ENCODE measurements at places on chromosomes 11 and 22.

GRCh38 chr22:27144321-27144720 lies 486.9 kb downstream of the MIAT start:
- DNase-seq = no peak

- no peak for DNase-seq
These were observed 62.0 kb upstream of the ARHGAP42 start for GRCh38 chr11:100625041-100625440.

GRCh38 chr11:63761931-63762653 lies 6.5 kb downstream of the ZFTA start:
- no peak for DNase-seq

DNA sequence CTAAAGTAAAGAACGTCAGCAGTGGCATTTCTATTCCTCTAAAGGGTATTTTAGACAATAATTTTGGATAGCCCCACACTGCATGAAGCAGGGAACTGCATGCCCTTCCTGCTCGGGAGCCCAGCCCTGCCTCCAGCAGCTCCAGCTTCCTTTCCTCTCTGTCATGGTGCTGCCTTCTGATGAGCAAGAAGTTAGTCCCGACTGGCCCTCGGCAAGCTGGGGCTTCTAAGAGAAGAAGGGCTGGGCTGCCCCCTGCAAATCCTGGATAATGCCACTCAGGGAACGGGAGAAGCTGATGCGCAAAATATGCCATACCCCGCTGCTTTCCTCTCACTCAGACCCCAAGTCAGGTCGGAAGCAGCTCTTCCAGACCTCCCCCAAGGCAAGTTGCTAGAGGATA lies 296.4 kb downstream of the ETS1 start:
- DNase-seq = no peak

GRCh38 chr11:47284151-47284550 lies 14.2 kb downstream of the MADD start:
- DNase-seq = no peak

DNA sequence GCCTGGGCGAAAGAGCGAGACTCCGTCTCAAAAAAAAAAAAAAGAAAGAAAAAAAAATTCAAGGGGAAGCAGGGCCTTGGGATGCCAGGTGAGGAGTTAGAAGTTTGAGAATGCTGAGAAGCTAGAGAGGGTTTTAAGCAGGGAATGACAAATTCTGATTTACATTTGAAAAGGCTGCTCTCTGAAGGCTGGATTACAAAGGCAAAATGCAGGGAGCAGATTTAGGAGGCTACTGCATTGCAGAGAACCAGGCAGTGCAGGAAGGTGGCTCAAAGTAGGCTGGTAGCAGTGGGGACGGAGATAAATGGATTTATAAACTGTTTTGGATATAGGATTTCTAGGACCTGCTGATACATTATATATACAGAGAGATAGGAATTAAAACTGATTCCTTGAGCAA lies 66.6 kb downstream of the KCNC1 start:
- no peak for DNase-seq

GRCh38 chr22:32528984-32529982 lies 54.7 kb downstream of the FBXO7 start:
- DNase-seq = peak; percentile 9

DNA sequence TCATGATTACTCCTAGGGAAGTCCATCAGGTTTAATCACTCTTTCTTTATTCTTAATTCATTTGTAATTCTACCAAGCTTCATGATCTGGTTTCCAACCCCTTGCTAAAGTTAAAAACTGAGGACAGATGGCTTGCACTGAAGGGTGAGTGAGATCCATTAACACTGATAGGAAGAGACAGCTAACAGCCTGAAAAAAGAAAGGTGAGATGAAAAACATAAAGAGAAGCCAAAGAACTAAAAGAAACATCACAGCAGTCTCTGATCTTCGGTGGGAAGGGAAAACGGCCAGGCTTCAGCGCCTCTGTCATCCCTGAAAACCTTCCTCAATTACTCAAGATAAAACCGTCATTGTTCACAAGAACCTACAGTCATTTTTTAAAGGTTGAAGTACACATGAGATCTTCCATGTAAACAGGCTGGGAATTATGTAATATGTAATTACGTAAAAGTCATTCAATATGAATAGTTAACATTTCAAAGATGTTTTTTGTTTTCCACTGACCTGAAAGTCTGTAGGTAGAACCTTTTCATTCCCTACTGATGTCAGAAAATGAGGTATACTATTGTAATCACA lies 41.3 kb downstream of the VSIG10L2 start:
- DNase-seq = no peak

- no peak for DNase-seq
These were observed 29.8 kb downstream of the DUSP8 start for GRCh38 chr11:1542267-1542666.

DNA sequence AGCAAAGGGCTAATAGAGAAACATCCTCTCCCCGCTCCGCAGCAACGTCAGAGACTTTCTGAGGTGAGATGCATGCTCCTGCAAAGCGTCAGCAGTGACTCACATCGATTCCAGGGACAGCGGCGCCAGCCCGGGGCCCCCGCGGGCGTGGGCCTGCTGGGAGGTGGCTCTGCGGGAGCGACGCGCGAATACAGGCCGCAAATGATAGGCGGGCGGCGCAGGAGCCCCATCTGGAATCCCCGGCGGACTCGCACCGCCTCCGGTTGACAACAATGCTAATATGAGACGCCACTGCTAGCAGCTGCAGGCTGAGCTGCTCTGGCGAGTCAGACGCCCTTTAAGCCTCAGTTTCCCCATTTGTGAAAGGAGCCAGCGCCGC lies 557 bp downstream of the RANGAP1 start:
- DNase-seq = no peak

DNA sequence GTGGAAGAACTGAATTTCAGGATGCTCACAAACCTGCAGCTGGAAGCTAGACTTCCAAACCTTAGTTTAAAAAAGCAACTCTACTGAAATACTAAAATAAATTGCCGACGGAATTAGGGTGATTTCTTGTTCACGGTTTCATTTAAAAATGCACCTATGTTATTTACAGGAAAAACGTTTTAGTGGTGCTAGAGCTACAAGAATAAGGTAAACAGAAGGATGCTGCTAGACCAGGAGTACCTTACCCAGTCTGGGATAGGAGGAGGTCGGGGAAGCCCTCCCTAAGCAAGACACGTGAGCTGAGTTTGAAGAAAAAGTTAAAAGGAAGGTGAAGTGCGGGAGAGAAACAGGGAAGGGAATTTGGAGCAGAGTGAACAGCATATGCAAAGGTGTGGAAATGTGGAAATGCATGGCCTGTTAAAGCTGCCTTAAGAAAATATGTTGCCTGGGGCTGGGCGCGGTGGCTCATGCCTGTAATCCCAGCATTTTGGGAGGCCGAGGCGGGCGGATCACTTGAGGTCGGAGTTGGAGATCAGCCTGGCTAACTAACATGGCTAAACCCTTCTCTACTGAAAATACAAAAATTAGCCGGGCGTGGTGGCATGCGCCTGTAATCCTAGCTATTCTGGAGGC lies 1.4 kb upstream of the FTH1 start:
- no peak for DNase-seq

GRCh38 chr22:38284042-38284402 lies 11.2 kb upstream of the TMEM184B start:
- no peak for DNase-seq

- DNase-seq = no peak
These were observed 450 bp downstream of the CBX6 start for GRCh38 chr22:38871360-38872171.

DNA sequence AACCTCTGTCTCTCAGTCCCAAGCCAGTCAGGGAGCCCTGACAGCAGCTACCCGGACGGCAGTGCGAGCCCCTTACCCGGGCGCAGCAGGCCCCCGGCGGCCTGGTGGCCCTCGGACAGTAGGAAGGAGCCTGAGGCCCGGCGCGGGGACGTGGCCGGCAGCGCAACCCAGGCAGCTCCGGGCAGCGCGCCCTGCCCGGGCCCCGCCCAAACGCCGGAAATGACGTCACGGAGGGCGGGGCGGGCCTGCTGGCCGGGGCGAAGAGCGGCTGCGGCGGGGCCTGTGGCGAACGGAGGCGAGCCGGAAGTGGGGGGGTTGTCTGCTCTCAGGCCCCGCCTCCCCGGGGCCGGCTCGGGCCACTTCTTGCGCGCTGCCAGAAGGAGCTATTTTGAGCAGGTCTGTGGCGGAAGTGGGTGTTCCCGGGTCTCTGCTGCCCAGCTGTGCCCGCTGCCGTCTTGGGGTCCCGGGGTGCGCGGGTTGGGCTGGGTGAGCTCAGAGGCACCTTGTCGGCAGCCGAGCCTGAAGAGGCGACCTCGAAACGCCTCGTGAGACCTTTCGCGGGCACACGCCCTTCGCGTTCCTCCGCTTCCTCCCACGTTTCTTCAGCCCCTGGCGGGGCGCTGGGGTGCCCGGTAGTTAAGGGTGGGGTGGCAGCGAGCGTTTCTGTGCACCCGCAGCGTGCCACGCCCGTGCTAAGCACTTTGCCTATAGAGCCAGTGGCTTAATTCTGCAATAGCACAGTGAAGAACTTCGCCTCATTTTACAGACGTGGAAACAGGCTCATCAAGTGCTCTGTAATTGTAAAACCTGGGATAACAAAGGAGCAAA lies at the start of gene C11orf24:
TSS of gene C11orf24 (minus strand) at position 193 of the 828 bp plus-strand sequence. CDS start 8,206 bp downstream, outside the sequence.
- peak; percentile 82 for DNase-seq

DNA sequence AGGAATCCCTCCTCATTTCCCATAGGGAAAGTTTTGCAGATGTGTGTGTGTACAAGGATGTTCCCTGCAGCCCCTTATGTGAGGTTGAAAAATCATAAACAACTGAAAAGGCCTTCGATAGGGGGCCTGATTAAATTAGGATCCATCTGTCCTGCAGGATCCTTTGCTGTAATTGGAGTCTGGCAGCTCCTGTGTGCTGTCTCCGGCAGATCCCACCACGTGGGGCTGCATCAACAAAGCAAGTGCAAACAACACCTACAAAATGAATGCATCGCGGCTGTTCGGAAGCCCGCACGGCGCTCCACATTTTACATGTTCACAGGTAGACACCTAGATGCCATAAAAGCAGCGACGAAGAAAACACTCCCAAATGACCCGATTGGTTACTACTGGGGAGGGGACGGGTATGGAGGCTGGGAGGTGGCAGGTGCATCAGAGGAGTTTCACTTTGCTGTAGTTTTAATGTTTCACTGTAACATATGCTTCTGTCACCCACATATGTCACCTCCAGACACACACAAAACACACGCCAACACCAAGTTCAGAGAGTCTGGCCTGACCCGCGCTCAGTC lies 52.2 kb downstream of the NFAM1 start:
- no peak for DNase-seq

DNA sequence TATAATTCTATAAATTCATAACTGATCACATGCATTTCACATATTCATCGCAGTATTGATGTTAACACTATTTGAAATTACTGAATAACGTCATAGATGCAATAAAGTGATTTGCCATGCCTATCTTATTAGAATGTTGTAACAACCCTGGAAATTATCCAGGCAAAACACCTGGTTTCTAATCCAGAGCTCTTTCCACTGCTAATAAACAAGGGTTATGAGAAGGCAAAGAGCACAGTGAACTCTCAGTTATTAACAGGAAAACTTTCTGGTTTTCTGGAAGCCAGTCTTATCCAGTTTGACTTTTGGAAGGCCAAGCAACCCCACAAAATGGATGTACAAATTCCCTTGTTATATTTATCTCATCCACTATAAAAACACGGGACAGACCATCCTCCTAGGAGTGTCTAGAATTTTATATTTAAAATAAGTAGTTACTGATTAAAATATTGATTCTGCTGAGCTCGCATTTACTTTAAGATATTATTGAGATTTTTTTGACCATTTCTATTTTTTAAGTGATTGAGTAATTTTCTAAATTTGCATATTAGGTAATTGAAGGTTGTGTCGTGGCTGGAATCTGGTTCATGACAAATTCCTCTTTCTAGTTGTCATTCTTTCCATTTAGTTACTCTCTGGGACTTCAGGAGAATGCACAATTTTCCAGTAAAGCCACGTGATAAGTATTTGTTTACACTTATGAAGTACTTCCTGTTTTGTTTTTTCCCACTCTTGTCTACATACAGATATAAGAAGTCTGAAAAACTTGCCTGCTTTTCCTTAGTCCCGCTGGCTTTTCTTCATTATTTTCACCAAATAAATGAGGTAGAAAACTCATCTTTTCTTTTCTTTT lies 47.9 kb downstream of the DCUN1D5 start:
- DNase-seq = no peak

GRCh38 chr11:104738918-104739317 lies 159.3 kb downstream of the CASP12 start:
- DNase-seq = no peak

GRCh38 chr11:103619938-103620337 lies 416.5 kb upstream of the DDI1 start:
- no peak for DNase-seq

- DNase-seq = no peak
These were observed 94.2 kb upstream of the TBCEL start for GRCh38 chr11:120929664-120930154.

DNA sequence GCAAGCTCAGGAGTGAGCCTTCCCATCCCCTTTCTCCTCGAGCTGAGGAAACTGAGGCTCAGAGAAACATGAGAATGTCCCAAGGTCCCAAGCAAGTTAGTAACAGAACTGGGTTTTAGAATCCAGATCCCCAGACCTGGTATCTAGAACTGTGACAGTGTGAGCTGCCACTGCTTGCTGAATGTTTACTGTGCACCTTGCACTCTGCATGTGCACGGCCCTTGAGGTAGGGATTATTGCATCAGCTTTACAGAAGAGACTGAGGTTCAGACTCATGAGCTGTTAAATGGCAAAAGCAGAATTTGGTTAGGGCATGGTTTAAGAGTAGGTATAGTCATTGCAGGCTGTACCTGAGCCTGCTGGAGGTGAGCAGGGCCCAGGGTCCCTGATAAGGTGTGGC lies 3.8 kb upstream of the MPPED1 start:
- no peak for DNase-seq

DNA sequence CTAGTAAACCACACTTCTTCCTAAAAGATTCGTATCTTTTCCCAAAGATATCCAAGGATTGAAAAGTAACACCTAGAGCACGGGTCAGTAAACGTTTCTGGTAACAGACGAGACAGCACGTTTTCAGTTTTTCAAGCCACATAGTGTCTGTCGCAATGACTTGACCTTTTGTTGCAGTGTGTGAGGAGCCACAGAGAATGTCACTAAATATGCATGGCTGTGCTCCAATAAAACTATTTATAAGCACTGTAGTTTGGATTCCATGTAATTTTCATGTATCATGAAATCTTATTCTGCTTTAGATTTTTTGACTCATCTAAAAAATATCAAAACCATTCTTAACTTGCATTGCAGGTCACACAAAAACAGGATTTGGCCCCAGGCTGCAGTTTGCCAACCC lies 18.3 kb upstream of the MICAL3 start:
- DNase-seq = no peak

GRCh38 chr11:60165538-60165937 lies 17.3 kb downstream of the MS4A6A start:
- DNase-seq = no peak

DNA sequence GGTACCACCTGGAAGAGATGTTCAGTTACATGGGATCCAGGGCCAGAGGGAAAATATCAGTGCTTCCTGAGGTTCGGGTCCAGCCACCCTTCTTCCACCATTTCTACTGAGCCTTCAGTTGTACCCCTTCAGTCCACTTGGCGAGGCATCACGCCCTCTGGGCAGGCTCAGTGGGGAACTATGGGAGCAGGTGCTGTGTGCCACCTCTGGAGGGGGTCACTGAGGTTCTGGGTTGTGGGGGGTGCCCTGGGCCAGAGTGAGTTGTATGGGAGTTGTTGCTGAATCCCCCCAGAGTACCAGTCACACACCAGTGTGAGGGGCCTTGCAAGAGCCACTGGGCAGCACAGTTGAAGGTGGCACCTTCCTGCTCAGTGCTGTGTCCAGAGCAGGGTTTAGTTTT lies 2.7 kb upstream of the SREBF2 start:
- no peak for DNase-seq
